Activated CD8-positive, alpha-beta memory T cell treated with anti-CD3 and anti-CD28 coated beads for 1 hour (primary cell): ENCODE measurements at places on chromosomes 1 and 21.

GRCh38 chr1:197920067-197920396 is 2.9 kb downstream of the LHX9 start:
- no peak for DNase-seq

DNA sequence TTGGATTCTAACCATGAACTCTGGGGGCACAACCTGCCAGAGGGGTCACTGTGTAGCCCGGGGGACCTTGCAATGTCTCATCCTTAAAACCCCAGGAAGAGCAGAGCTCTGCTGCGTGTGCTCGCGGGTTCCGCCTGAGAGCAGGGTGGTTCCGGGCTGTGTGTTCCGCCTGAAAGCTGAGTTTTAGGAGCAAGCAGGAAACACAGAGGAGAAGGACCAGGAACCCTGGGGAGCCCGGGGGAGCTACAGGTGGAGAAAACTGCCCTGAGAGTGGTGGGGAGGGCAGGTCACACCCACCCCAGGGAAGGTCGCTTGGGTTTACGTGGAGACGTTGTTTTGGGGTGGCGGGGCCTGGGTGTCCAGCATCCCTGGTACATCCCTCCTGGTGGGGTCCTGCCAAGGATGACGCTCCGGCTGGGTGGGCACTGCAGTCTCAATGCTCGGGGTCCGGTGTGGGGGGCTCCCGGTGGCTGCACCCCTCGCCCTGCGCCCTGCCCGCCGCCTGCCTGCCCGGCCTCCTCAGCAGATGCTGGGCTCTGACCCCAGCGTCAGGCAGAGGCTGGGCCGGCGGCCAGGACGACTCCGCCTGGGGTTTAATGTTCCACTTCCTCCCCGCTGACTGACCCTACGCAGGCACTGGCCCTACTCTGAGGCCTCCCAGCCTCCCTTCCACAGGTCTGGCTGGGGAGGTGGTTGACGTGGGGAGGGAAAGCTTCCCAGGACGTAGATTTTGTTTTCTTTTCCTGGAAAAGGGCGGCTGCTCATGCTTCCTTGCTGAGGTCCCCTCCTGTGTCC is 17.3 kb upstream of the C1orf159 start:
- DNase-seq: no peak

GRCh38 chr1:230797942-230798365 is 50.8 kb downstream of the CAPN9 start:
- no peak for DNase-seq

- DNase-seq: no peak
Measured at GRCh38 chr1:241972703-241973369, 15.3 kb downstream of the BECN2 start.

- no peak for DNase-seq
Measured at GRCh38 chr1:205986861-205987260, 16.3 kb downstream of the RAB7B start.

GRCh38 chr1:110234691-110235090 is 24.6 kb downstream of the KCNC4 start:
- no peak for DNase-seq

DNA sequence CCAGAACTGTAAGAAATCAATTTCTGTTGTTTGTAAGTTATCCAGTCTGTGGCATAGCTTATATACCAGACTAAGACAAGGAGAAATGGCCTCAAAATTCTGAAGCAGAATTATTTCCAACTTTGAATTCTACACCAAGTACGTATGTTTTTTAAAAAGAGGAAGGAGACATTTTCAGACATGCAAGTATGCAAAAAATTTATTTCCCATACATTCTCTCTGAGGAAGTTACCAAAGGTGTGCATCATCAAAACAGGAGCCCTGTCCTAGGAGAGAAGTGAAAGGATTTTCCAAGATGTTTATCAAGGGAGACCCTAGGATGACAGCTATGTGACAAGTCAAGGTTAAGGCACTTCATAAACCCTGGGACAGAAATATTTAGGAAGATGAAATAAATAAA is 49.3 kb upstream of the RABGAP1L start:
- no peak for DNase-seq

DNA sequence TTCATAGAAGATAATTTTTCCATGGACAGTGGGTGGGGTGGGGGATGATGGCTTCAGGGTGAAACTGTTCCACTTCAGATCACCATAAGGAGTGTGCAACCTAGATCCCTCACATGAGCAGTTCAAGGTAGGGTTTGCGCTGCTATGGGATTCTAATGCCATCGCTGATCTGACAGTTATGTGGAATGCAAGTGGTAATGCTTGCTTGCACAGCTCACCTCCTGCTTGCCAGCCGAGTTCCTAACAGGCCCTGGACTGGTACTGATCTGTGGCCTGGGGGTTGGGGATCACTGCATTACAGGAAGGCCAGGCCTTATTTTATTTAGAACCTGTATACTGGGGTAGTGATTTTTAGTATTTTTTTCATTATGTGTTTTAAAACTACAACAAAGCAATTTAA is 22.0 kb downstream of the MAN1A2 start:
- no peak for DNase-seq

- DNase-seq: no peak
Measured at GRCh38 chr1:183871142-183871541, 66.2 kb downstream of the RGL1 start.

DNA sequence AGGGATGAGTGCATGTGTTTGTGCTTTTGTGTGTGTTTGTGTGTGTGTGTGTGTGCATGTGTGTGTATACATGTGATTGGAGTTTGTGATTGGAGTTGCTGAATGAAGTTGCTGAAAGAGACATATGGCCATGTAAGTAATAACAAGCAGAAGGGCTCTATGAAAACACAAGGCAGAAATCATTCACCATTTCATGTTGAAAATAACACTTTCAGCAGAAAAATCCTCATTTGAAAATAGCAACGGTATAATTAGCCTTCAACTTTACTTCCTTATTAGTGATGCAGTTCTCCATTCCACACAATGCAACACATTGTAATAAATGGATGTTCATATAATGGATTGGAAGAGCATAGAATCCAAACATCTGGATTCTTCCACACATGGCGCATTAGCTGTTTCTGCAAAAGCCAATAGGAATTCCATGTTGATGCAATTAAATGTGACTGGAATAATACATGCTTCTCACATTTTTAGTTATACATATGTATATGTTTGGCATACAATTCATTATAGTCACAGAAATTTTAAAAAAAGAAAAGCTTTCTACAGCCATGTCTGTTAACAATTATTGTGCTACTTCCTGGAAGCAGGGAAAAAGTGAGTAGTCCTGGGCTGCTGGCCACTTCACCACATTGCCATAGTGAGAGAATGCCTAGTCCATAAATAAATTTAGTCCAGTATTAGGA is 538.0 kb downstream of the LTN1 start:
- DNase-seq: no peak

DNA sequence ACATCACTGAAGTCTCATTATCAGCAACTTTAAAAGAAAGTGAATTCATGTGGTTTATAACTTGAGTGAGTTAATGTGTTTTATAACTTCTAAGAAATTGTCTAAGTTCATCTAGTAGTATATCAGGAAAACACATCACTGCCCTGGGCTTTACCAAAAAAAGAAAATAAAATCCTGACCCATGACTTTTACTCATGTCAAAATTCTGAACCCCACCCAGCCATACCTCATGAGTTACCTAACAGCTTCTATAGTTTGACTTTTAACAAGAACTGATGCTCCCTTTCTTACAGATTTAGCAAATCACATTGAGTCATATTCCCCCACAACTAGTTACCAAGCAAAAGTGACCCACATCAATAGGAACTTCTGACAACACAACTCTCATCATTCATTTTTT is 57.4 kb downstream of the ESRRG start:
- no peak for DNase-seq

DNA sequence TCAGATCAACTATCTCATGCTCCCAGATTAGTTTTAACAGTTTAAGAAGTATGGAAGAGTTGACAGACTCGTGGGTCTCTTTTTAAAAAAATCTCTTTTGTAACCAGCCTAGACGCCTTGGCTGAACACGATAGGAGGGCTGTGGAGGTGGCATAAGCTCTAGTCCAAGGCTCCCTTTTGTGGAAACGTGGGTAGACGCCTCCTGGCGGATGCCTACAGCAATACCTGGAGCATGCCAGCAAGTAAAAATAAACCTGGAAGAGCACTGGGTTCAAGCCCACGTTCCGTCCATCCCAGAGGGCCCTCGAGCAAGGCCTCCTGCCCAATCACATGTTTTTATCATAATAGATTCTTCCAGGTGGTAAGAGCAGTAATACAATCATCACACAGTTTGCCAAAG is 87.9 kb downstream of the RGS7 start:
- DNase-seq: no peak

- no peak for DNase-seq
Measured at GRCh38 chr1:221644145-221644448, 97.8 kb downstream of the DUSP10 start.

DNA sequence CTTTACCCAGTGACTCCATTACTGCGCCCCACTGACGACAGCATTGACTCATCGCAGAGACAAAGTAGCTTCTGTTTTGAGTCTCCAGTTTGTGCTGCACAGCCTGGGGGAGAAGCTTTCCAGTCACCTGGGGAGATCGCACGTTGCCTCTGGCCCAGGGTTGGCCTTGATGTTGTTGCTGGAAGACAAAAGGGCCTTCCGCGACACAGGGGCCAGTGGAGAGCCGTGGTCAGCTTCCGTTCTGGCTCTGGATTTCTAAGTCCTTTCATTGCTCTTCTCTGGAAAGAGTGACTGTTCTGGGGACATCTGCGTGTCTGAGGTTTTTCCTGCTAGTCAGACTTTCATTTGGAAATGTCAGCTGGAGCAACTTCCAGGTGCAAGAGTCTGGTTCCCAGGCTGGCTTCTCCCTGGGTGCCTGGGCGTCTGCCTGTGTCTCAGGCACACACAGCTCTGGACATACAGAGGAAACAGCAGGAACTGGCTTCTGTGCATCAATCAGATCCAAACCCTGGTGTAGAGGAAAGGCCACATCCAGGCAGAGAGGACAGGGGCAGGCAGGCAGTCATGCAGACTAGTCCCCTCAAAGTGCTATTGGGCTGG is 257.0 kb downstream of the SIPA1L2 start:
- no peak for DNase-seq
